GM20000 (cell line): ENCODE measurements at places on chromosomes 2 and 18.

DNA sequence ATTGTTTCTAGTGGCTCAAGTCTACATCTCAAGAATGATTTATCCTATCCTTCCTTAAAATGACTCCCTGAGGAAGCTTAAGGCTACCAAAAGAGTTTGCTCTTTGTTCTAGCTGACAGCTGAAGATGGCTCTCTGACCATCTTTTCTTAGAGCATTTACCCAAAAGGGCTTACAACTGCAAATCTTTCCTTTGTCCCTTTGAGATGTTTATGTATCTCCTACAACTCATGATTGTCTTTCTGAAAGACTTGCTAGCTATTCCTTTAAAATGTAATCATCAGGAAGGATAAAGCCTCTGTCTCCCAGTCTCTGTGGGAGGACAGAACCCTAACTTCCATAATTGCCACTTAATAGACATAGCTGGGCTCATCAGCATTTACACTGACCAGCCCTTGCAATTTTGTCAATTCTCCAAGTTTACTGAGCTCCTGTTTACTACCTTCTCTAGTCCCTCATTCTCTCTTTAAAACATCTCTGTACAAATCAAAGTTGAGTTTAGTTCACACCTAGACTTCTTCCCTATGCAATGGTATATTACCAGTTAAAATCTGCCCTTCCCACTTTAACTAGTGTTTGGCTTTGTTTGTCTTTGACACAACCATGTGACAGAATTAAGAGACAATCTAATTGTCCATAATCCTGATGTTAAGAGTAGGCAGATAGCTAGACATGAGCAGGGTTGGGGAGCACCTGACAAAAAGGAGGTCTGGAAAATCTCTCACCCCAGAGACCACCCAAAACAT is 188.2 kb downstream of the PTH2R start:
- DNase-seq = no peak

- no peak for DNase-seq
These were observed 51.2 kb upstream of the HAAO start for GRCh38 chr2:42843611-42844010.

- DNase-seq = no peak
These were observed 177.1 kb downstream of the ETAA1 start for GRCh38 chr2:67574230-67574629.

DNA sequence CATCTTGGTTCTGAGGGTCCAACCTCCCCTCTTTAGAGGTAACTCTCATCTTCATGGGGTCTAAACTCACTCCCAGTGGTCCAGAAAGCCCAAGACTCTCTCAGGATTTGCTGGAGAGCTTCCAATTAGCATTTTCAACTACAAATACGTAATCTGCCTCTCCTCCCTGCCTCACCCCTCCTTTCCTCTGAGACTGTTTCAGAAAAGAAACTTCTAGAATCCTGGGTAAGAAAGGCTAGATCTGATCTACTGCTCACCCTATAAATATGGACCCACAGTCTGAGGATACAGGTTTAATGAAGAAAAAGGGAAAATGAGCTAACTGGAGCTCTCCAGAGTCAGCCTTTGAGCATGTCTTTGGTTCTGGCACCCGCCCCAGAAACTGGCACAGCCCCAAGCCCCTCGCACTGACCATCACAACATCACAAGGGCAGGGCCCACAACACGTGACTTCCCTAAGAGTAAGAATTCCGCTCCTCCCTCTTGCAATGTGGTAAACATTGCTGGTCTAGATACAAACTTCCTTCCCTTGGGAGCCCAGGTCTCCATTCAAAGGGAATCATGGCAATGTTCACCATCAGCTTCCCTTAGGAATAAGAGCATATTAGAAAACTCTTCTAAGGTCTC is 21.7 kb upstream of the IHH start:
- DNase-seq = no peak

- DNase-seq = no peak
These were observed 403.5 kb downstream of the PARD3B start for GRCh38 chr2:204948822-204949221.

GRCh38 chr18:39480494-39481195 is 1915.0 kb upstream of the CELF4 start:
- DNase-seq = no peak

DNA sequence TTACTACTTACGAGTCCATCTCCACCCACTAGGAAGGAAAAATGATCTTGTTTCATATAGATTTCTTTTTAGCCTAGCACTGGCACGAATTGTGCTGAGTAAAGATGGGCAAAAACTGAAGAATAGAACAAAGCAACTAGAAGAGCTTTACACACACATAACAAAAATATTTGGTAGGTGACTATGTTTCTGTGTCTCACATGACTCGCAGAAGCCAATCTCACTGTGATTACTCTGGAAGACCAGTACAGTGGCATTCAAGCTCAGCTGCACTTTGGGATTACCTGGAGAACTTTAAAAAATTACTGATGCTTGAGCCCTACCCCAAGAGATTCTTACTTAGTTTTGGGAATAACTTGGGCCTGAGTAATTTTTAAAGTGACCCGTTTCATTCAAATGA is 378.7 kb downstream of the METTL4 start:
- no peak for DNase-seq
